ENCODE measurements at places on chromosomes 13 and 19.
A peak's percentile ranks its signal among the peaks of the same experiment; 100 is the strongest.

- ATAC-seq, result no peak
Observed at GRCh38 chr13:37366044-37366770, 232.4 kb downstream of the POSTN start.

DNA sequence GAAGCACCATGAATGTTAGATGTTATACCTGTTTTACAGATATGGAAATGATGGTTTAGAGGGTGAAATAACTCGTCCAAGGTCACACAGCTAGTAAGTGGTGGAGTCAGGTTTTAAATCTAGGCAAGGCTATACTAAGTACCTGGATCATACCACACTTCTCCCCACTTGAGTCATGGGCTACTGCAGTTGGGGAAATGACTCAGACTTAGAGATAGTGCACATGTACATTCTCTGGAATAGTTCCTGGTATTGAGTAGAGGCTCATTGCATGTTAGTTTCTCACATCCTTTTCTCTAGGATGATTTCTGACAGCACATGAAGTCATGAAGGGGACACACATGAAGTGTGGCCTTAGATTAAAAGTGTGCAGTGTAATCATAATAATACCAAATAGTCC lies 76.2 kb upstream of the TNFSF11 start:
- no peak for ATAC-seq

GRCh38 chr13:46748300-46748699 lies 48.7 kb downstream of the ESD start:
- no peak for ATAC-seq

GRCh38 chr13:46507981-46508380 lies 45.0 kb upstream of the LRCH1 start:
- no peak for ATAC-seq

DNA sequence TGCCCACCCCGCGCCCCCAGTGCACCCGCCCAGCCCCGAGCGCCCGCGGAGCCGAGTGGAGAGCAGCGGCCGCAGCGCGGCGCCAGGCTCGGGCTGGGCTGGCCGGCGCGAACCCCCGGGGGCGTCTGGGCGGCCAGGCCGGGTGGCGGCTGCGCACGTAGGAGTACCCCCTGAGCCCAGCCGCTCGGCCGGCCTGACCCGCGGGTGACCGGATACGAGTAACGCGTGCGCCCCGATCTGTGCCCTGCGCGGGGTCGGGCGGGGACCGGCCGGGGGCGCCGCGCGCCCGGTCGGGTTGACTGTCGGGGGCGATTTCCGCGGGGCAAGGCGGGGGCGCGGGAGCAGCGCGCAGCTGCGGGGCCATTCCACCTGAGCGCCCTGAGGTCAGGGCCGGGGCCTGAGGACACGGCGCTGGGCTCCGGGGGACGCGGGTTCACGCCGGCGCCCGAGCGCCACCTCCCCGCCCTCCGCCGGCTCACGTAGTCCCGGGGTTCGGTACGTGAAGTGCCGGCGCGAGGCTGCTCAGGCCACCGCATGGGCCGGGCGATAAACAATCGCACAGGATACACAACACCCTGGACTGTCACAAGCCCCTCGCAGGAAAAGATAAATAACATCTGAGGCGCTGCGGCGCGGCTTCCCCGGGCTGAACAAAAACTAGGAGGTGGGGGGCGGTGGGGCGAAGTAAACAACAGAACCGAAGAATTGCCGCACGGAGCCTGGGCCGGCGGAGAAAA lies 37.6 kb upstream of the FLT1 start:
- ATAC-seq, result peak; percentile 20

GRCh38 chr13:112174476-112175110 lies 107.6 kb downstream of the SOX1 start:
- no peak for ATAC-seq

DNA sequence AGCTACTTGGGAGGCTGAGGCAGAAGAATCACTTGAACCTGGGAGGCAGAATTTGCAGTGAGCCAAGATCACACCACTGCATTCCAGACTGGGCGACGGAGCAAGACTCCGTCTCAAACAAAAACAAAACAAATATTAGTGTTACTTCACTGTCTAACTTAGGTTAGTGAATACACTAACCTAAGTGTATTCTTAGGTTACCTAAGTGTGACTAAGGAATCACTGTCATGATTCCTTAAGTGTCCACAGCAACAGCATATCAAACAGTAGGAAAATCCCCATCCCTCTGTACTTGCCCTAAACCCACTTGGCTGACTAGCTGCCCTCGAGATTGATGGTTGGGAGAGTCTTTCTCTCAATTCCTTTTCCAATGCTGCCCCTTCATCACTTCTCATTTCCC lies 11.8 kb upstream of the LRCH1 start:
- ATAC-seq, result no peak

DNA sequence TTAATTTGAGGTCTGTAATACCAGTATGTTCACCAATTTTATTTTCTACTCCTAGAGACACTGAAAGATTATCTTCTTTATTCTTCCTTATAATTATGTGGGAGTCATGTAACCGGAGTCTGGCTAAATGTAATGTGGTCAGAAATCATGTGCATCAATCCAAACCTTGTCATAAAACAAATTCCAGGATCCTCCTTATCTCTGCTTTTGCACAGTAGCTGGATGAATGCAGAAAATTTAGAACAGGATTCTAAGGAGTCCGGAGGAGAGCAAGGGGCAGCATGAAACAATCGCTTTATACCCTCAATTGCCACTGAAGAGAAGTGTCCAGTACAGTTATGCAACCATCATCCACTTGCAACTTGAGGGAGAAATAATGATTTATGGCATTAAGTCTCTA lies 2674.7 kb upstream of the PCDH20 start:
- ATAC-seq, result no peak

DNA sequence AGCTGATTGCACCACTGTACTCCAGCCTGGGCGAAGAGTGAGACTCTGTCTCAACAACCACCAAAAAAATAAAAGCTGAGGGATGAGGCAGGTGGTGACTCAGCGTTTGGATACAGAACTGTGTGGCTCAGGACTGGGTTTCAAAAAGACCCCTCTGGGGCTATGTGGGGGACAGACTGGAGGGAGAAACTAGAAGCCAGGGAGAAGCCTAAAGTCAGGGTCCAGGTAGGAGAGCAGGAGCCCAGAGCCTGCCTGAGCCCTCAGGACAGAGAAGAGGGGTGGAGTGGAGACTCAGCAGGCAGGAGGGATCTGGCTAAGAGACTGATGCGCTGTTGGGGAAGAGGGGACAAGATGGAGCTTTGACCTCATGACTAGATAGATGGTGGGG lies 1.8 kb upstream of the CD37 start:
- ATAC-seq, result no peak
